Stimulated activated CD8-positive, alpha-beta memory T cell treated with anti-CD3 and anti-CD28 coated beads, Interleukin-2, amount 100 ng/mL, for 1 hour (primary cell): ENCODE measurements at places on chromosomes 12 and 14.

DNA sequence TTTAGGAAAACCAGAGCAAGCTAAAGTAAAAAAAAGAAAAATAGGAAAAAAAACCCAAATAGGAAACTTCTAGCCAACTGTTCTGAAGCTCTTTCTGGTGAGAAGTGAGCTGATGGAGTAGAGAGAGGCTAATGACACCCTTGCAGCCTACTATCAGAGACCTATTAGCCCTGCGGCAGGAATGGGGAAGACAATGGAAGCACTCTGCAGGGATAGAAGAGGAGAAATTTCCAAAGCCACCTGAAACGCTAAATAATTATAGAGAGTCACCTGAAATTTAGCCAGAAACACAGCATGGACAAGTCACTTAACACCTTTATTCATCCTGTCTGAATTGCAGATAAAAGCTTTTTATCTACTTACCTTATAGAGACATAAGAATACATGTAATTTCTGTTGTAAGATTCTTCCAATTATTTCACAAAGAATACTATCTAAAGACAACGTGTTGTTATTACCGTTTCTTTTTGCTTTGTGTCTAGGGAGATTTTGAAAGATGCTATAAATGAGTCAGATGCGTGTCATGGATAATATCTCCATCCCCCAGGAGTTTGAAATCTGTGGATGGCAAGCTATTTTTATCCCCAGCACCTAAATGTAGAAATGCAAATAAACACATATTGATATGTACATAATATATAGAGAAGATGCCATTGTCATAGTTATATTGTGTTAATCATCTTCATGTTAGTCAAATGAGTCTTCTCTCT, 138.6 kb downstream of the TPH2 start:
- DNase-seq: no peak

GRCh38 chr12:2856051-2856450, 788 bp downstream of the TEX52 start:
- no peak for DNase-seq

DNA sequence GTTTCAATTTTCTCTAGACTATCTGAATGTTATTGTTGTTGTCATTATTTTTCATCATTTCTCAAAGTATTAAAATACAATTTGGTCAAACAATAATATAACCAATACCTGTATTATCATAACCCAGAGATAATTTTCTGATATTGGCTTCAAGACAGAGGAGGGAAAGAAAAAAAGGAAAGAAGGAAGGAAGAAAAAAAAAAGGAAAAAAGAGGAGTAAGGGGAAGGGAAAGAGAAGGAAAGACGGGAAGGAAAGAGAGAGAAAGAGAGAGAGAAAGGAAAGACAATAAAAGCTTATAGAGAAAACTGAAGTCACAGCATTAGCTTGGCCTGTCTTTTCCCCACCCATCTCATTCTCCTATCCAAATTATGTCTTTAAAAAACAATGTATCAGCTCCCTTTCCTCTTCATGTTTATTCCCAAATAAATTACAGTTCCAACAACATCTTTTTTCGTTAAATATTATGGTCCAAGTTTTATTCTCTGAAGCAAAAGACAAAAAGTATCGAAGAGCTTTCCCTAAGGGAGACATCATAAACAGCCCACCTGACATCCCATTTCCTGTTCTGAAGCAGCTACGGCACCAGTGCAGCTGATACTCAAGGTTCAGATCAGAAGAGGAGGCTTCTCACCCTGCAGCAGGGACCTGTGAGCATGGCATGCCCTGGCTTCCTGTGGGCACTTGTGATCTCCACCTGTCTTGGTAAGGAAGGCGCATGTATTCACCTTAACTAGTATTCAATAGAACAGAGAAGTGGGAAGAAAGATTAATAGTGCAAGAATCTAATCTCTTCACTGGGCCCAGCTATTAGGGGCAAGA, 308.3 kb downstream of the DAD1 start:
- no peak for DNase-seq

DNA sequence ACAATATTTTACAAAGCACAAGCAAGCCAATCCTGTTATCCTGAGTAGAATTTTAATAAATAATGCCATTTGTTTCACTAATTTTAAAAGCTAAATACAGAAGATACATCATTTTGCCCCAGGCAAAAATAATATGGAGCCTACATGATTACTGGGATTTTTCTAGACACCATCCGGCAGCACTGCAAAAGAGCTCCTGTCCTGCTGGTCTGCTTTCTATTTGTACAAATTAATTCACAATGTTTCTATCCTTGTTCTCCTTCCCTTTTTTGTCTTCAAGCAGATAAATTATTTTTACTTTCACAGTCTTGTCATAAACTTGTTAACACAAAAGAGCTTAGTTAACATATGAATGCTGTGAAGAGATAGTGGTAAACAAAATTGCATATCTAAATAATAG, 4.6 kb downstream of the SIX1 start:
- no peak for DNase-seq

DNA sequence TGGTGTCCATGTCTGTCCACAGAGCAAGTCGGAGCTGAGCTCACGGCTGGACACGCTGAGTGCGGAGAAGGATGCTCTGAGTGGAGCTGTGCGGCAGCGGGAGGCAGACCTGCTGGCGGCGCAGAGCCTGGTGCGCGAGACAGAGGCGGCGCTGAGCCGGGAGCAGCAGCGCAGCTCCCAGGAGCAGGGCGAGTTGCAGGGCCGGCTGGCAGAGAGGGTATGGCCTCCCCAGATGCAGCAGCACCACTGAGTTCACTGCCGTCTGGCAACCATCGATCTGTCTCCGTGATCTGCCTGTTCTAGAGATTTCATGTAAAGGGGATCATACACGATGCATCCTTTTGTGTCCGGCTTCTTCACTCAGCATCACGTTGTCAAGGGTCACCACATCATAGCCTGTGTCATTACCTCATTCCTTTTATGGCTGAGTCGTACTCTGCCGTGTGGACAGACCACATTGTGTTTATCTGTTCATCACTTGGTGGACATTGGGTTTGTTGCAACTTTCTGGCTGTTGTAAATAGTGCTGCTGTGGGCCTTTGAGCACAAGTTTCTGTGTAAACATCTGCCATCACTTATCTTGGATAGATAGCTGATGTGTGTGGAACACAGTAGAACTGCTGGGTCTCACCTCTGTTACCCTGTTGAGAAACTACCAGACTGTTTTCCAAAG, 21.9 kb downstream of the HIP1R start:
- DNase-seq: no peak

DNA sequence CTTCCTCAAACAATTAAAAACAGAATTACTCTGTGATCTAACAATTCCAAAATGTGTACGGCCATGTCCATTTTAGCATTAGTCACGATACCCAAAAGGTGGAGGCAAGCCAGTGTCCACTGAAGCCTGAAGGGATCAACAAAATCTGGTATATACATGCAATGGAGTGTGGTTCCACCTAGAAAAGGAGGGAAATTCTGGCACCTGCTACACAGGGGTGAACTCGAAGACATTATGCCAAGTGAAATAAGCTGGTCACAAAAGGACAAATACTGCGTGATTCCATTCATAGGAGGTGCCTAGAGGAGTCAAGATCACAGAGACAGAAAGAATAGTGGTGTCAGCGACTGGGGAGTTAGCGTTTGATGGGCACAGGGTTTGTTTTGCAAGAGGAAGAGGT, 331.4 kb downstream of the MED13L start:
- no peak for DNase-seq

DNA sequence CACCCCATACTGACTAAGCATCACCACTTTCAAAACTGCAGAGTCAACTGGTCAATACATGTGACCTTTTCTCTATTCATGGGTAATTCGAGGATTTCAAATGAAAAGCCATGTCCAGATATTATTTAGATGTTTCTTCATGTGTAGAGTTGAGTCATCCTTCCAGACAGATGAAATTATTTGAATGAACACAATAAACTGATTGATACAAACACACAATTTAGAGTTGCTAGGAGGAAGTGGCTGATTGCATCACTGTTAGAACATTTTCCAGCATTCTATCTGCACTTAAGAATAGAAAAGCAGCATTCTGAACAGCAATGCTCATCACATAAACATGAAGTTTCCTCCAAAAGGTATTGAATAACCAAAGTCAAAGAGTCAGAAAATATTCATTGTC, 273.5 kb upstream of the SOX5 start:
- no peak for DNase-seq
